ENCODE measurements at places on chromosomes 13 and 19.

- peak; percentile 9 for DNase-seq
These were observed 762 bp downstream of the ZNF45 start for GRCh38 chr19:43934055-43934984.

DNA sequence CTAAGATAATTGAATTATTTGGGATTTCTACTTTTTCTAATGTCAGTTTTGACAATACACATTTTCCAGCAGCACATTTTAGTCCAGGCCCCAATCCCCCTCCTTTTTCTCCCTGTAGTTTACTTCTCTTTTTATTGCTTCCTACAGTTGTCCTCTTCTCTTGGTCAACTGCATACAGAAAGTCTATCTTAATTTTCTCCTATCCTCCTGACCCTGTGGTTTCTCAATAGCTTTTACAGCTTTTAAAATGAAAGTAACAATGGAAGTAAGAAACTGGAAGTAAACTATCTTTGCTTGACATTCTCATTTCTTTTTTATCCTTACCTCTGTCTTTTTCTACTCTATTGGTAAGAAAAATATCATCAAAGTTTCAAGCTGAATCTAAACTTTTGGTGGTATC is 106.5 kb upstream of the OXGR1 start:
- no peak for DNase-seq

GRCh38 chr19:12331211-12331941 is 2.1 kb downstream of the ZNF563 start:
- DNase-seq = peak; percentile 69

GRCh38 chr13:100131863-100132574 is 43.1 kb downstream of the PCCA start:
- DNase-seq = no peak

DNA sequence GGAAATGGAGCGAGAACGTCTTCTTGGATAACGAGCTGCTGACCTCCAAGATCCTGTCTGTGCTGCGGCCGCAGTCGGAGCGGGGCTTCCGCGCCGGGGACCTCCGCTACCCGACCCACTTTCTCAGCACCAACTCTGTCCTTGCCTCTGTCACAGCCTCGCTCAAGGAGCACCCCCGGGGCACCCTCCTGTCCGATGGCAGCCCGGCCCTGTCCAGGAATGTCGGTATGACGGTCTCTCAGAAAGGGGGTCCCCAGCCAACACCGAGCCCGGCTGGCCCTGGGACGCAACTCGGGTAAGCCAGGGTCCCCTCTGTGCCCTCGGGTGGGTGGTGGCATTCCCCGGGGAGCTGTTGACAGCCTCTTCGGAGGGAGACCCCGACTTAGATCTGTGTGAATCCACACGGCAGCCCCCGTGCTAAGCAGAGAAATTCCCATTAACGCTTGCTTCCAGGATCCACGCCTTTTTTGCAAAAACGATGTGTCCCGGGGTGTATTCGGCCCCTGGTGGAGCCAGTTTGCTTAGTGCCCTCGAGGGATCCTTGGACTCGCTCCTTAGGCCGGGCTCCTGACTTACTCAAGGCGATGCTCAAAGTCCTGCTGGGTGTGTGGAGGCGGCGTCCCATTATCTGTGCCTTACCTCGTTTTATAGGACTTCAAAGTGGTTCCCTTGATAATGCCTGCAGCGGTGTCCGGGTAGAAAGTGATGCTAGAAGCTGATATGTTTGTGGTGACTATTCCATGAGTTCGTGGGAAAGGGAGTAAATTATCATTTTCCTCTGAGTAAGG is 48.5 kb downstream of the PEX11G start:
- no peak for DNase-seq

- DNase-seq = peak; percentile 88
These were observed at the start of gene ZNF844 for GRCh38 chr19:12064590-12065538. Gene ZNF844 (plus strand): TSS chr19:12064731. CDS start chr19:12064874, 143 bp downstream.

GRCh38 chr19:7224209-7224686 is 70.0 kb downstream of the INSR start:
- no peak for DNase-seq

DNA sequence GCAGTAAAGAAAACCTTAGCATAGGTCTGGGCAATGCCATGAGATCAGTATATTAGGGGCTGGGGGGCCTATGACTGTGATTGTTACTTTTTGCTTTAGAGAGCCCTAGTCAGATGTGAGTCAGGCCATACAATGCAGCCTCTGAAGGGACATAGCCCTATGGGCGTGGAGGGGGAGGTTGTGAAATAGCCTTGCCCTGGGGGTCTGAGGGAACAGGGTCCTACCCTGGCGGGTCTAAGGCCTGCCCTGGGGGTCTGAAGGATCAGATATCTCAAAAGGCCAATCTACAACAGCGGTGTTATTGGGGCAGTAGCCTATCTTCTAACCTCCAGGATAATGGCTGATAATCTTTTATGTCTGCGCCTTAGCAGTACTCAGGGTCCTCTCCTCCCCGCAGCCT is 13.8 kb upstream of the SLC1A5 start:
- DNase-seq = no peak

DNA sequence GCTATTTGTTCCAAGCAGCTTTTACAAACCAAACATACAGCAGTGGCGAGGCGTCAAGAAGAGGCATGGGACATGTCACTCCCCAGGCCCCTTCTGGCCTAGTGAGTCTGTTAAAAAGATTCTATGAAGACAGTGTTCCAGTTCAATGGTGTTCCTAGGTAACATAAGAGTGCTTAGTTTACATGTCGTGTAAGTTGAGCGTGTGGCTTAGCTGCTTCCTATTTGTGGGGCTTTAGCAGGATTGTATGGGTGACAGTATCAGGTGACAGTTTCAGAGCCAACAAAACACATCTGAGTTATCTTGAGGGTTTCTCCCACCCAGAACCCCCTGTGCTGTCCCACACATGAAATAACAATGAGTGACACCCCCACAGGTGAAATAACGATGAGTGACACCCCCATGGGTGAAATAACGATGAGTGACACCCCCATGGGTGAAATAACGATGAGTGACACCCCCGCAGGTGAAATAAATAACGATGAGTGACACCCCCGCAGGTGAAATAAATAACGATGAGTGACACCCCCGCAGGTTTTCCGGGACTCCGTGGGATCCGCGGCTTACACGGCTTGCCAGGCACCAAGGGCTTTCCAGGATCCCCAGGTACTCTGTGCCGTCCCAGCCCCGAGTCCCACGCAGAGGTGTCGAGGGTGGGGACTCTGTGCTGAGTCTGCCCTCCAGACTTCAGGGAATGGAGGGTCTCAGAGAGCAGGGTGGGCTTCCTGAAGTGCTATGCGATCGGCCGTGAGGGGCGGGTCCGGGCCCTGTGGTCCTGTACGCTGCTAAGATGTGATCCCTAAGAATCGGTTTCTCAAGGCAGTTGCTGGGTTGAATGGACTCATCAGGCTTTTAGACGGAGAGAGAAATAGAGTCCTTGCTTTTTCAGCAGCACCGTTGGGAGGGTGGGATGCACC is 68.6 kb downstream of the RAB20 start:
- DNase-seq = no peak

DNA sequence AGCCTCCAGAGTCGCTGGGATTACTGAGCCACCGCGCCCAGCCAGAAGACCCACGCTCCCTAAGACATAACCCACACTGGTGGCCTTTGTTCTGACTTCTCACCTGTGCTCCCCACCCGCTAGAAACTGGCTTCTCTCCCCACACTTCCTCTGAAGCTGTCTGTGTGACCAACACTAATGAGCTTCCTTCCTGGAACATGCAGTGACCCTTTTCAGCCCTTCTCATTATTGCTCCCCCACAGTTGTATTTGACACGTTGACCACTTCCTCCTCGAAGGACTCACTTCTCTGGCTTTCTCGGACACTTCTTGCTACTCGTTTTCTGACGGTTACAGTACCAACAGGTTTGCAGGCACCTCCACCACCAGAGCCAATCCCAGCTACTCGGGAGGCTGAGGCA is 10.9 kb downstream of the NCR1 start:
- peak; percentile 38 for DNase-seq

- DNase-seq = no peak
These were observed 61.1 kb upstream of the TPM4 start for GRCh38 chr19:16014923-16015804.

DNA sequence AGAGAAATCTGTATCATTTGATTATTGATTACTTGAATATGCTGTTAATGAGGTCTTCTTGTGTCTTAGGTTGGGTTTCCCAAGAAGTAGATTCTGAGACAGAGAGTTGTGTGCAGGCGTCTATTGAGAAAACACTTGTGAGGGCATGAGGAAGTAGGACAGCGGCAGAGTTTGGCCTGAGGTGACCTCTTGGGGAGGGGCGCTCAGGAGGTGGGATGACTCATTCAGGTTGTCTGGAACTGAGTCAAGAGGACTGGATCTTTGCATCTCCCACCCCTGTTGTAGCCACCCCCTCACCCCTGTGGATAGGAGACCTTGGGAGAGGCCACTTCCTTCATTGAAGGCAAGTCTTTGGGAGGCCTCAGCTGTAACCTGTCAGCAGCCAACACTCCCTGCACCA is 35.2 kb upstream of the WDFY2 start:
- no peak for DNase-seq

All from natural killer cell (primary cell).